ENCODE measurements at places on chromosomes 6 and 20.

DNA sequence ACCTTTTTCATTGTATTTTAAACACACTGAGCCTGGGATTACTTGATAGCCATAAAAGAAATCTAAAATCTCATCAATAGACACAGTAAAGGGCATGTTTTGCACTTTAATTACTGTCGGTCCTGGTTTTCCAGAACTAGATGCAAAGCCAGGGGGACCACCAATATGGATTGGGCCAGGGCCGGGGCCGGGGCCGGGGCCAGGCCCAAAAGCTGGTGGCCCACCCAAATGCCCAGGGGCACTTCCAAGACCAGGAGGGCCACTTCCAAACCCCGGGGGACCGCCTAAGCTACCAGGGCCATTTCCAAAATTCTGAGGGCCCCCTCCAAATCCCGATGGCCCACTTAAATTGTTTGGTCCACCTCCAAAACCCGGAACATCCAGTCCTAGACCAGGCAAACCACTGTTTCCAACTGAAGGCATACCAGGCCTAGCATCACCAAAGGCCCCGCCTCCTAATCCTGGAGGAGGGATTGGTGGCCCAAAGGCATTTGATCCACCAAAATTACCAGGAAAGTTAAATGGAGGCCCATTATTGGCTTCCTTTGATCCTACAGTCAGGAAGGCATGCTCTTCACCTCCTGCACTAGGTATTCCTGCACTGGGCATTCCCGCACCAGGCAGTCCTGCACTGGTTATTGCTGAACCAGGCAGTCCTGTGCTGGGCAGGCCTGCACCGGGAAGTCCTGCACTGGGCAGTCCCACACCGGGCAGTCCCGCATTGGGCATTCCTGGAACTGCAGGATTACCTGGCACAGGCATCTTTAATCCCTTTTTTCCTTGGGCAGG lies 11.9 kb downstream of the CPNE1 start:
- peaks cover 2% of the 10 kb centered on the region for H3K4me1 ChIP-seq
- no peaks in the 10 kb centered on the region for H3K27me3 ChIP-seq
- no peak for DNase-seq

- no peak overlapping the region for H3K27ac ChIP-seq
- H3K4me1 ChIP-seq: no peaks in the 10 kb centered on the region
- H3K36me3 ChIP-seq: no peaks in the 10 kb centered on the region
- no peaks in the 10 kb centered on the region for H3K27me3 ChIP-seq
Observed at GRCh38 chr6:4212588-4212987, 77.2 kb upstream of the ECI2 start.

GRCh38 chr6:28675600-28675999 lies 149.9 kb downstream of the GPX5 start:
- H3K27me3 ChIP-seq: peaks cover 10% of the 10 kb centered on the region
- no peaks in the 10 kb centered on the region for H3K36me3 ChIP-seq
- no peak for DNase-seq
- H3K27ac ChIP-seq: no peak overlapping the region
- peaks cover 5% of the 10 kb centered on the region for H3K4me1 ChIP-seq

- no peak overlapping the region for H3K27ac ChIP-seq
- peaks cover 5% of the 10 kb centered on the region for H3K4me1 ChIP-seq
- H3K4me3 ChIP-seq: no peak overlapping the region
- no peaks in the 10 kb centered on the region for H3K27me3 ChIP-seq
- peaks cover 13% of the 10 kb centered on the region for H3K36me3 ChIP-seq
Observed at GRCh38 chr20:51636123-51636522, 93.6 kb upstream of the NFATC2 start.

- H3K27ac ChIP-seq: no peak overlapping the region
- H3K27me3 ChIP-seq: no peaks in the 10 kb centered on the region
- H3K4me3 ChIP-seq: no peak overlapping the region
Observed at GRCh38 chr6:50451826-50452400, 261.4 kb upstream of the TFAP2D start.

DNA sequence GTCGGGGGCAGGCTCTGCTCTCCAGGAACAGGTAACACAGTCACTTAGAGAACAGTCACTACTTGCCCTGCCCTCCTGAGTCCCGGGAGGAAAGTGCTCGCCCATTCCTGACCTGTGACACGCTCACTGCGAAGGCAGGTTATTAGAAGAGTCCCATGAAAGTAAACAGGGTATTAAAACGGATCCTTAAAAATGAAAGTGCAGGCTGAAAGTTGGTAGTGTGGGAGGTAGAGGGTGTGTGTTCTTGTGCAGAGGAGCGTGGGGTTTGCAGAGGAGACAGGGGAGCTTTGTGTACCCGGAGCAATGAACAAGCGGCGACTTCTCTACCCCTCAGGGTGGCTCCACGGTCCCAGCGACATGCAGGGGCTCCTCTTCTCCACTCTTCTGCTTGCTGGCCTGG lies at the start of gene CCN6:
TSS of gene CCN6 (plus strand) at position 104 of the 400 bp plus-strand sequence. CDS start at position 358, 254 bp downstream.
- no peaks in the 10 kb centered on the region for H3K36me3 ChIP-seq
- no peak within 1 kb of the TSS for H3K27ac ChIP-seq
- DNase-seq: no peak
- H3K4me1 ChIP-seq: peaks cover 2% of the 10 kb centered on the region

DNA sequence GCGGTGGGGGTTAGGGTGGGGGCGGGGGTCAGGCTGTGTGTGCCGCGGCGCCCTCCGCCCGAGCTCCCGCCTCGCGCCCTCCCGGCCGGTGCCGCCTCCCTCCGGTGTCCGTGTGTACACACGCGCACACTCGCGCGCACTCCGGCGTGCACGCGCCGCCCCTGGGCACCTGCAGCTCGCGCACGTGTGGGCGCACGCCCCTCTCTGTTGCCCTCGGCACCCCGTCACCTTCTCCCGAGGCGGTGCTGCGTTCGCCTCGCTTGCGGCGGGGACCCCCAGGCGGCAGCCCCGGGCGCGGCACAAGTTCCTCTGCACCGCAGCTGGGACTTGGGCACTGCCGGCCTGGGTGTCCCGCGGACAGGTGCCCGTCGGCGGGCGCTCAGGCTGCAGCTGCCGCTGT lies 525 bp downstream of the MACROD2 start:
- no peaks in the 10 kb centered on the region for H3K36me3 ChIP-seq
- H3K4me3 ChIP-seq: peak overlapping the region; percentile 83
- peaks cover 2% of the 10 kb centered on the region for H3K4me1 ChIP-seq
- H3K27me3 ChIP-seq: no peaks in the 10 kb centered on the region
- H3K27ac ChIP-seq: no peak overlapping the region

DNA sequence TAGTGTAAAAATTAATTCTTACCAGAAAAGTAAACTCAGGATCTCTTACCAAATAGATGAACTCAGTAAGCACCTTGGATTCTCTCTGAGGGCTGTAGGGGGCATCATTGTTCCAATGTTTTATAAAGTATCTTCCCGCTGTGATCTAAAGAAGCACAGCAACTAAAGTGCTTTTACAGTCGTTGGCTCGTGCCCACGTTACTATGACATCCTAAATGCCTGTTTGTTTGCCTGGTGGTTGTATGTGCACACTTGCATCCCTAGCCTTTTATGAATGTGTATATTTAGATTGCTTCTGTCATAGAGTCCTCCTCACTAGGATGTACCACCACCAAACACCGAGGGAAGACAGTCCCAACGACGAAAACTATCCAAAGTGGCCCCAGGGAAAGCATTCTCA lies 34.5 kb downstream of the SLX4IP start:
- H3K27me3 ChIP-seq: no peaks in the 10 kb centered on the region
- no peaks in the 10 kb centered on the region for H3K36me3 ChIP-seq
- peak; percentile 90 for DNase-seq
- no peak overlapping the region for H3K27ac ChIP-seq
- H3K4me3 ChIP-seq: no peak overlapping the region

- no peaks in the 10 kb centered on the region for H3K27me3 ChIP-seq
- peaks cover 13% of the 10 kb centered on the region for H3K4me1 ChIP-seq
- peak; percentile 93 for DNase-seq
- H3K4me3 ChIP-seq: no peak overlapping the region
- H3K27ac ChIP-seq: no peak overlapping the region
- no peaks in the 10 kb centered on the region for H3K36me3 ChIP-seq
Observed at GRCh38 chr6:136788069-136788902, 4.0 kb downstream of the MAP3K5 start.

- peaks cover 99% of the 10 kb centered on the region for H3K27me3 ChIP-seq
- H3K27ac ChIP-seq: no peak overlapping the region
- H3K4me1 ChIP-seq: peaks cover 1% of the 10 kb centered on the region
- no peak for DNase-seq
- no peaks in the 10 kb centered on the region for H3K36me3 ChIP-seq
Observed at GRCh38 chr20:44770484-44771171, 25.0 kb downstream of the KCNK15 start.

- no peaks in the 10 kb centered on the region for H3K36me3 ChIP-seq
- H3K27me3 ChIP-seq: peaks cover 4% of the 10 kb centered on the region
- DNase-seq: peak; percentile 19
- peaks cover 9% of the 10 kb centered on the region for H3K4me1 ChIP-seq
- H3K4me3 ChIP-seq: peak overlapping the region; percentile 67
- no peak overlapping the region for H3K27ac ChIP-seq
Observed at GRCh38 chr6:54846857-54847674, 495 bp downstream of the FAM83B start.

DNA sequence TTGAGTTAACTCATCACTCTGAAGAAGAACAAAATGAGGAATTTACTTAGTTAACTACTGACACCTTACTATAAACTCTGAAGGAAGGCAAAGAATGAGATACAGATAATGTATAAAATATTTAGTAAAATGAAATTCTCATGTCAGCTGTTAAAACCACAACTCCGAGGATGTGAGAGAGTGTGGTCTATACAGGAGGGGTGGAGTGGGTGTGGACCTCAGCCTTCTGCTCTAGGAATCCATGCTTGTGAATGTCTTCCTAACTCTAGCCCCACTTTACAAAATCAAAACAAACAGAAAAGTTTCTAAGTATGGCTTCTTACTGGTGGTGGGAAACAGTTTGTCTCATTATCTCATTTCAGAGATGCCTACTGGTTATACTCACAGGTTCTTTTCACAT lies 14.2 kb downstream of the PPP1R14C start:
- H3K4me1 ChIP-seq: no peaks in the 10 kb centered on the region
- peaks cover 9% of the 10 kb centered on the region for H3K27me3 ChIP-seq
- DNase-seq: no peak
- H3K36me3 ChIP-seq: no peaks in the 10 kb centered on the region

GRCh38 chr6:166928644-166929541 lies 27.5 kb downstream of the RNASET2 start:
- H3K27ac ChIP-seq: no peak overlapping the region
- DNase-seq: no peak
- H3K36me3 ChIP-seq: peaks cover 42% of the 10 kb centered on the region
- no peaks in the 10 kb centered on the region for H3K4me1 ChIP-seq

DNA sequence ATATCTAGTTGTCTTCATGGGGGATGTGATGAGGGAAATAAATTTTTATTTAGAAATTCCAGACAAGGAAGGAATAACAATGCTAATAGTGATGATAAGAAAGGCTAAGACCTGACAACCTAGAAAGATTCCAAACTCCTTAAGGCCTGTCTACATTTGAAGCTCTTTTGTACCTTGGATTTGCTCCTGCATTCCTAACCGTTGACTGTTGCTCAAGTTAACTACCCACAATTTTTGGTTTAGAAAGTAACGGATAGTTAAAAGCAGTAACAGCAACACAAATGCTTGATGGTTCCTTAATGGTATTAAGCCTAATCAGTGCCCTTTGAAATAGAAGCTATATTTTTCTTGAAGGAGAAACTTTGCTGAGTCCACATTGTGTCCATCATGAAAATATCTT lies 52.9 kb downstream of the TRMT11 start:
- no peak overlapping the region for H3K4me3 ChIP-seq
- peak; percentile 16 for DNase-seq
- no peaks in the 10 kb centered on the region for H3K36me3 ChIP-seq
- H3K27me3 ChIP-seq: no peaks in the 10 kb centered on the region
- peak overlapping the region; percentile 69 for H3K27ac ChIP-seq
- H3K4me1 ChIP-seq: no peaks in the 10 kb centered on the region

- H3K36me3 ChIP-seq: peaks cover 29% of the 10 kb centered on the region
- H3K4me1 ChIP-seq: peaks cover 22% of the 10 kb centered on the region
- no peak for DNase-seq
- peak overlapping the region; percentile 22 for H3K27ac ChIP-seq
- H3K4me3 ChIP-seq: no peak overlapping the region
- H3K27me3 ChIP-seq: no peaks in the 10 kb centered on the region
Observed at GRCh38 chr6:169780571-169781091, 29.2 kb downstream of the ERMARD start.

DNA sequence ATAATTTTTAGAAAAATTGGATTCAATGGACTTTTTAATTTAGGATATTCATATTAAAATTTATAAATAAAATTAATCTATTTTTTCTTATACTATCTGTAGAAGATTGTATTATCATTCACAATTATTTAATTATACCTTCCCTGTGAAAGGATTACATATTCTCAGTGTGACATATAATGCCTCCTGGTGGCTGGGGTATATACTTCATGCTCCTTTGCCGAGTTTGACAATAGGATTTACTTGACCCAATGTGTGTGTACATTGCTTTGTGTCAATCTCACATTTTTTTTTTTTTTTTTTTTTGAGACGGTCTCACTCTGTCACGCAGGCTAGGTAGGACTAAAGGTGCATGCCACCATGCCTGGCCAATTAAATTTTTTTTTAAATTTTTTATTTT lies 230.0 kb upstream of the CHD6 start:
- no peak overlapping the region for H3K4me3 ChIP-seq
- no peak for DNase-seq
- no peaks in the 10 kb centered on the region for H3K36me3 ChIP-seq

- no peak for DNase-seq
- H3K27ac ChIP-seq: peak overlapping the region; percentile 87
- H3K27me3 ChIP-seq: no peaks in the 10 kb centered on the region
- H3K4me1 ChIP-seq: peaks cover 7% of the 10 kb centered on the region
- peak overlapping the region; percentile 97 for H3K4me3 ChIP-seq
- H3K36me3 ChIP-seq: peaks cover 9% of the 10 kb centered on the region
Observed at GRCh38 chr20:3887876-3888620, 1.1 kb upstream of the PANK2 start.

- H3K36me3 ChIP-seq: peaks cover 28% of the 10 kb centered on the region
- H3K27ac ChIP-seq: no peak overlapping the region
- DNase-seq: no peak
- H3K4me3 ChIP-seq: no peak overlapping the region
- peaks cover 1% of the 10 kb centered on the region for H3K4me1 ChIP-seq
- H3K27me3 ChIP-seq: no peaks in the 10 kb centered on the region
Observed at GRCh38 chr6:35230950-35231349, 17.2 kb downstream of the SCUBE3 start.

- no peak overlapping the region for H3K27ac ChIP-seq
- H3K27me3 ChIP-seq: no peaks in the 10 kb centered on the region
- no peaks in the 10 kb centered on the region for H3K36me3 ChIP-seq
- DNase-seq: no peak
Observed at GRCh38 chr6:46407776-46408530, 83.3 kb downstream of the RCAN2 start.

All from mesenchymal stem cell (in vitro differentiated cells and primary cell).